Fibroblast of gingiva (primary cell): ENCODE measurements at places on chromosomes 2 and 18.

DNA sequence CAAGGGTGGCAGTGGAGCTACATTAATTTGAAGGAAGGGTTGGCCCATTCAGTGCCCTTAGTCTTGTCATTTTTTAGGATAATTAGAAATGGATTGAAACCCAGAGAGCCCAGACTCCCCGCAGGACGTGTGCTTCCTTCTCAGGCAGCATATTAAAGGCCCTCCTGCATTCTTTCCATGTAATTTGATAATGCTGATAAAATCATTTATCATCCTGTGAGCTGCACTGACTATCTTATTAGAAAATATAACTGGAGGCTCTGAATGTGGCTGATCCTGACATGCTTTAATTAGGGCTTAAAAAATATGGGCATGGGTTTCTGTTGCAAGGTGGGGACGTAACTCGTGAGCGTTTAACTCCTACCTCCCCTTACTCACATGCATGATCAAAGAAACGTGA lies 148.1 kb downstream of the ACKR3 start:
- no peak for DNase-seq

- peak; percentile 80 for DNase-seq
Measured at GRCh38 chr2:237449193-237449881, 35.4 kb upstream of the COL6A3 start.

GRCh38 chr18:31610286-31611205 lies 18.9 kb downstream of the TTR start:
- no peak for DNase-seq

- DNase-seq, result no peak
Measured at GRCh38 chr2:44086629-44087028, 82.0 kb upstream of the PPM1B start.

- no peak for DNase-seq
Measured at GRCh38 chr18:7766346-7766745, 199.2 kb downstream of the PTPRM start.

DNA sequence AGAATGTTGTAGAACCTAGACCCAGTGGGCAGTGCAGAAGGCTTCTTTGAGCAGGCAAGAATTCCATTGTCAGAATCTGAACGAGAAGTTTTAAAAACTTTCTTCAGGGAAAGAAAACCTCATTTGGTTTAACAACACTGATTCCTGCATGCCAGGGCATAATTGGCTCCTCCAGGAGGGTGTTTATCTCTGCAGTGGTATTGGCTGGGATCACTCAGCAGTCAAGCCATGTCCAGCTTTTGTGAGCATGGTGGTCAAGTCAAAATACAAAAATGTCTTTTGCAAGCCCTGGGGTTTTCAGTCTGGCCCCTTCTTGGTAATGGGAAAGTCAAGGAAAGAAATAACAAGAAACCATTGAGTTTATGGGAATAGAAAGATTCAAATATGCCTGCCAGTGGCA lies 28.3 kb downstream of the FHOD3 start:
- no peak for DNase-seq
